AG09309 (cell line): ENCODE measurements at places on chromosomes 2 and 18.

DNA sequence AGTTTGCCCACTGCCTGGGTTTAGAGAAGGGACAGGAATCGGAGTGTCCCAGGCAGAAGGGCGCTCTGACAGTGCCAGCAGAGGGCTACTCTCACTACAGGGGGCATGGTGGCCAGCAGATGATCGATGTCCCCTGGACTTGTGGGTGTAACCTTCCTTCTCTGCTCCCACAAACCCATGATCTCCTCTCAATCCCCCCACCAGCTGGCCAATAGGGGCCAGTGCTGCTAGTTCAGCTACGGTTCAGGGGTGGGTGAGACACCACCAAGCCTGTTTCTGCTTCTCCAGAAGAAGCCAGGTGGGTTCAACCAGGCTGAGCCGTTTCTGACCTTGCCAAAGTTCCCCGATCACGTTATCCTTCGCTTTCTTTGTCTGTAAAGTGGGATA lies 1.3 kb downstream of the NPPC start:
- DNase-seq: no peak

- no peak for DNase-seq
These were observed 117.8 kb upstream of the LGALSL start for GRCh38 chr2:64336171-64336570.

- DNase-seq: no peak
These were observed 11.1 kb downstream of the OTOF start for GRCh38 chr2:26466662-26467310.

DNA sequence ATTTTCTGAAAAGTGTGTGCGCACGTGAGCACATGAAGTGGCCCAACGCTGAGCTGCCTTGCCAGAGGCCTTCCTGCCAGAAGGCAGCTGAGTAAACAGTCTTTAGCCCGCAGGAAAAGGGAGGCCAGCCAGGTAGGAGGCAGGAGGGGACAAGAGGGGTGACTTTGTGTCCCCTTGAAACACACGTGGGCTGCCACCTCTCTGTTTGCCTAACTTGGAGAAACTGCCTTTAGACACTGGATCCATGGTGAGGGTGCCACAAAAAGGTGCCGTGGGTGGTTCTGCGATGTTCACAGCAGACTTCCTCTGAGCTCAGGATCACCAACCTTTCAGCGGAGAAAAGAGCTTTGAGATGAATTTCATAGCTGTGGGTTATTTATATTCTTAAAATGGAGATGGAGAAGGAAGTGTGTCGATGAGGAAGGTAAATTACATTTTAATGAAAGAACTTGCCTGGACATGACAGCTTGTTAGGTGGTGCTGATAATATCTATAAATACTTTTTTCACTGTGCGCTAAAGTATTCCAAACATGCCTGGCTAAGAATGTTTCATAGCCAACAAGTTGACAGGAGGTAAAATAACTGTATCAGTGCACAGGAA lies 36.6 kb upstream of the ASB1 start:
- no peak for DNase-seq

DNA sequence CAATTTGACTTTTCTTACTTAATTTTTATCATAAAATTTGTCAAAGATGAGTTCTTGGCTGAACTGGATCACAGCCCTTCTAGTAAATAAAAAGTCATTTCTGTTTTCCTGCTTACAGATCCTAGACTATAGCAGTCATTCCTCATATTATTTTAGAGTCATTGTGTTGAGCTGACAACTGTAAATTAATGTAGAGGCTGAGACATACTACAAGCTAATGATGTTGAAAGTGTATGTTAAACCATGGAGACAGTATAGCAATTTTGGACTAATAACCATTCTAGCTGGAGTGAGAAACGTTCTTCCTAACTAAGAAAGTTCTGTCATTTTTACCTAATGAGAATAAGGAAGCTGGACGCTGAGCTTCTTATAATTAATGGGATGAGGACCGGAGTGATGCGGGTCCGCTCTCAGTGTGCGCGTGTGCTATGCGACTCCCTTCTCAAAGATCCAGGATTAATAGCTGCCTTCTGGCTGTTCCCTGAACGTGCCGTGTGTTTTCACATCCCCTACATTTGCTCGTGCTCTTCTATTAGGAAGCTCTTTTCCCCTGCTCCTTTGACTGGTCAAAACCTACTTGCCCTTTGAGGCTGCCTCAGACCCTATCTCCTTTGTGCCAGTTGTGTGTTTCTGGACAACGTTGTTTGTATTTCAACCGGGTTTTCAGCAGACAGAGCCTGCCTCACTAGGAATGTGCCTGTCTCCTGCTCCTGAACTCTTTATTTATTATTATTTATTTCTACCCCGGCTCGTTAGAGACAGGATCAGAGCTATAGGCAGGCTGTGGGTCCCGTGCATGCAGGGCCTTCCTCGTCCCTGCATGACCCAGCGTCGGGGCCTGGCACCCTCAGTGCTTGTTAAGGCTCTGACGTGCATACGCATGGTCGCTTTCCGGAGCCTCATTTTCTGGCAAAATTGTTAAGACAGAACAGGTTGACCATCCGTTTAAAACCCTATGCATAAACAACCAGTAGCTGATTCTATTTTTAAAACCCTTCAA lies 182.6 kb downstream of the DCDC2C start:
- DNase-seq: no peak

DNA sequence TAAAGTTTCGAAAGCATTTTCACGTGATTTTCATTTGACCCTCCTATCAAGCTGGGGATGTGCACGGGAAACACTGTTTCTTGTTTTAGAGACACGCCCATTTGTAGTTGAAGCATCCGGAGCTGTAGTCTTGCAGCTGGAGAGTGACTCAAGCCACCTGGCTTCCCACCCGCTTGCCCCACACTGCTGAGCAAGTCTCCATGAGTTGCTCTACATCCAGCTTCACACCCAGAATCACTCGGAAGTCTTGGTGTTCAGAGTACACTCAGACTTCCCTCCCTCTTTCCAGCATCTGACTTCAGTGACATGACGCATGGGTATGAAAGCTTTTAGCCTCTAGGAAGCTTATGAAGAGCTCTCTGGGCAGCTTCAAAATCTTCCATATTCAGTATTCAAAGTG lies 262.4 kb downstream of the NBAS start:
- DNase-seq: no peak

GRCh38 chr2:233400961-233401360 lies 46.7 kb downstream of the DGKD start:
- DNase-seq: no peak

DNA sequence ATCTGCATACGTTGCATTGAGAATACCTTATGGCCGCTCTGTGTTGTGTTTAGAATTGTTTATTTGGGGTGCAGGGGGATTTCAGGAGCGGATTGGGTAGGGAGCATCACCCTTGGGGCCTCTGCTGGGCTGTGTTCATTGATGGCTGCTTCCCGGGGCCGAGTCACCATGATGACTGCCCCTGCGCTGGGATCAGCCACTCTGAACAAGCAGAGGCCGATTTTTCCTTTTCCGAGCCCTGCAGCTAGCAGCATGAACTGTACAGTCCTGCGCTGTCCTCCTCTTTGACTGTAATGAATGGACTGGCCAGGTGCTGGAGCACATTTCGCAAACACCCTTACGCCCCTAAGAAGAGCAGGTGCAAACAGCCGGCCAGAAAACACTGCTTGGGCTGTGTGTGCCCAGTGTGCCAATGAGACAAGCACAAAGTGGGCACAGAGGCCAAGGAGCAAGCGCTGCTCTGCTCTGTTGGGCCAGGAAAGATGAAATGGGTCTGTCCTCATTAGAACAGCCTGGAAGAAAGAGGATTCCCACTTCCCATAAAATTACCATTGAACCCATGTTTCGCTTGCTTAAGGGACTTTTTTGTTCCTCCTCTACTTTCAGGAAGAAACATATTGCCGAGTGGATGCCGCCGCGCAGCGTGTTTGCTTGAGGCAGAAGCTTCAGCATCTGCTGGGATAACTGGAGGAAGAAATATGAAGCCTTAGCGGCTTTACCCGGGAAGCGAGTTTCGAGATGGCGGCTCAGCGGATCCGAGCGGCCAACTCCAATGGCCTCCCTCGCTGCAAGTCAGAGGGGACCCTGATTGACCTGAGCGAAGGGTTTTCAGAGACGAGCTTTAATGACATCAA lies 82.7 kb downstream of the SH3BP4 start:
- no peak for DNase-seq

DNA sequence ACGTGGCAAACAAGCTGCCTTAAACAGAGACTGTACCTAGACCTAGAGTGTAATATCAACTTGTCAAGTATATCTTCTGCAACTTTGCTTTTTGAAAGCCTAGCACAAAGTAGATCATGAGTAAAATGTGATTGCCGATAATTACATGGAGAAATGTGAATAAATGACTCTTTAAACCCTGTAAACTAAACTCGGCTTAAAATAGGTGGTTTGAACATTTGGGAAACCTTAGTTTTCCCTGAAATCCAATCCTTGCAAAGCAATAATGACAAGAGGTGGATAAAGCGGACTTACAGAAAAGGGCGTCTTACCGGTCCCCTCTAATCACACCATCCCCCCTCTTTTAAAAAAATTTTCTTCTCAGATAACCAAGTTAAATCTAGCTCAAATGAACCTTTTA lies 549 bp upstream of the PSMD14 start:
- no peak for DNase-seq

- DNase-seq: no peak
These were observed 767 bp downstream of the RHOB start for GRCh38 chr2:20447437-20448245.

- no peak for DNase-seq
These were observed 2.0 kb downstream of the GDF7 start for GRCh38 chr2:20668871-20669475.

GRCh38 chr2:68847751-68848150 lies 23.4 kb downstream of the BMP10 start:
- DNase-seq: no peak

DNA sequence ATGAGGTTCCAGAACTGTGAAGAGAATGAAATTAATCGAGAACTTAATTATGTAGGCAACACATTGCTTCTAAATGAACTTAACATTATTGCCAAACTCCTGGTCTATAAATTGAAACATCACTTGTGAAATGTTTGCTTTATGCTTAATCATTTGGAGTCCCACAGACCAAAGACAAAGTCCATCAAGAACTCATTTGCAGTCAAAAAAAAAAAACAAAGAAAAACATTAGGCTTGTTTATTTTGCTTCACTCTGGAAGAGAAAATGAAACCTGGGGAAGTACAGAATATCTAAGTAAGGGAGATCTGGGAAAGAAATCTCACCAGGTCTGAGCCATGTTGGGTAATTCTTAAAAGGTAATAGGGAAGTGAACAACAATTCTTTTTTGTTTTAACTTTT lies 1363.5 kb upstream of the DDX18 start:
- no peak for DNase-seq

GRCh38 chr2:218209078-218209477 lies 7.9 kb upstream of the ARPC2 start:
- no peak for DNase-seq

DNA sequence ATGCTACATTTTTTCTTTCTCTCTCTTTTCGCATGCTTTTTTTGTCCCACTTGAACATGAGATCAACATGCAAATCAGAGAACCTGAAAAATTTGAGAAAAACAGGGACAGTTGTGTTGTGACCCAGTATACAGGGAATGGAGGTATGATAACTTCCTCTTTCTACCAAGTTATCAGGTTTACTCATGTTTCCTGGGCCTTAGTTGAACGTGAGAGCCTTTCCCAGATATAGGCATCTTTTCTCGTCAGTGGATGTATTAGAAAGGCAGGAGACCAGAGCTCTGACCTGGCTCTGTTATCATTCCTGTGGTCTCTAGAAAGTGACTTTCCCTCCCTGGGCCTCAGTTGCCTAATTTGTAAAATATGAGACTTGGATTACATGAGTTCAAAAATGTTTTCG lies 30.1 kb upstream of the FAM117B start:
- DNase-seq: no peak

DNA sequence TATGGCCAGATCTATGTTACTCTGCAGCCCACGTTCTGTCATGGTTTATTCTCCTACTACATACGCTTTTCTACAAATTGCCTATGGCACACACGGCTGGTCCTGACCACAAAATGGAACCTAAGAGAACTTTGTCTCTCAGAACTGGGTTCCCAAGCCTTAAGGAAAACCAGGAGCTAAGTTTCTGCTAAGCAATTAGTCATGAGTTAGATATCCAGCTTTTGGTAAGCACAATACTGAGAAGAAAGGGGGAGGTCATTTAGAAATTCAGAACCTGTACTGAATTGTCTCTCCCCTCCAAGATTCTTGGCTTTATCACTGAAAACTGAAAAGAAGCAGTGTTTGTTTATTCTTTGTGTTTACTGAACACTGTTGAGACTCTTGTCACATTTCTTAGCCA lies 283.5 kb upstream of the TANK start:
- DNase-seq: no peak

DNA sequence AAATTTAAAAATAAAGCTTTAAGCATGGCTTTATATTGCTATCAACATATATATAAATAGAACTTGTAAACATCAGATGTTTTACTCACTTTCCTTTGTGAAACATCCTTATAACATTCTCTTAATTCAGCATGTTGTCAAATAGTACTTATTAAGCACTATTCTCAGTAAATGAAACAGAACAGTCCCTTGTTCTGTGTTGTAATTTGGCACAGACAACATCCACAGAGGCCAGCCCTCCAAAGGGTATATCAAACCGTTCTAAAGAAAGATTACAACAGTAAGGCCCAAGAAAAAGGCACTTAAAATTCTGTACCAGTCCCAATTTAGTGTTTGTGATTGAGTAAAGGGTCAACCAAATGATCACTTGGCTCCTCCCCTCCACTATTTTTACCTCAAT lies 46.0 kb downstream of the GAREM1 start:
- DNase-seq: no peak

GRCh38 chr2:170380267-170380666 lies 202.3 kb downstream of the MYO3B start:
- DNase-seq: no peak

GRCh38 chr2:219530048-219530963 lies 13.3 kb downstream of the CHPF start:
- DNase-seq: peak; percentile 33

GRCh38 chr2:118536306-118536705 lies 311.1 kb downstream of the EN1 start:
- no peak for DNase-seq

DNA sequence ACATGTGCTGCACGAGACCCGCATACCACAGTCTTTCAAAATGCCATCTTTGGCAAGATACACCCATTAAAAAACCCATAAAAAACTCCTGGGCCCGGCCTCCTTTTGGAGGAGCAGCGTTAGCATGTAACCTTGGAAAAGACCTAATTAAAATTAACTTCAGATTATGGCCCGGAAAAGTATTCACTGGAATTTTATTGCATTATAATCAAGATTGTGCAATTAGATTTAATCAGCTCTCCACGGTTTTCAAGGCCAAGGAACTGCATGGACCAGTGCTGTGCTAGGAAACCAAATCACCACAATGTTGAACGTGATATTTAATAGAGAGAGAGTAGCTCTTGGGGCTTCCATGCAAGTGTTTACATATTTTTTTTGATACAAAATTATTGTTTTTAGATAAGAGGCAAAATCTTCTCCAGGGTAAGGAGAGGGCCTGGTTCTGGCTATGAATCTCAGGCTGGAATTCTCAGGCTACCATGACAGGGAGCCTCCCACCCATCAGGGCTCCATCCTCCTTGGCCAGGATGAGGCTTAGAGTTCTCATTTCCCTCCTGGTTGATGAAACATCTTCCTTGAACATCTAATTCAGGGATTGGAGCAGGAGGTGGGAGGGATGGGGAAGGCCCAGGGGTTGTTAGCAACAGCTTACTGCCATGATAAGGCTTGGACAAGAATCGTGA lies 82.0 kb upstream of the TTC39C start:
- DNase-seq: peak; percentile 67
